ENCODE measurements at places on chromosomes 12 and 14. TPM values are rescaled to one million over a fixed set of nuclear protein-coding genes. Genes with fewer than 3 reads are reported as not detected.

The CMA1 gene
- 0.52 TPM for total RNA-seq

DNA sequence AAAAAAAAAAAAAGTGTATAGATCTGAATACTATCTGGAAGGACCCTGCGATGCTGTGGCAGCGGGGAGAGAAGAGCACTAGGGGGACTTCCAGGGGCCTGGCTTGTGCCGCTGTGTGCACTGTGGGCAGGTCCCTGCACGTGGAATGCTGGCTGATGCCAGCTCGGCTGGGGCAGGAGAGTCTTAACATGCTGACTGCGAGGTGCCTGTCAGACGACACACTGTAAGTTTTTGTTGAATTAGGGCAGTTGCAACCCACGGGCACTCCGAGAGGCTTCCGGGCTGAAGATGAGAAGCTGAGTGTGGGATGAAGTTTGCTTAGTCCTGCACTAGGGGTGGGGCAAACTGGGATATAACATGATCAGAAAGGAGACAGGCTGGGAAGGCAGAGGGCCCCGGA lies 10.7 kb downstream of the GLT1D1 start:
- H3K36me3 ChIP-seq = no peaks in the 10 kb centered on the region
- H3K4me1 ChIP-seq = no peaks in the 10 kb centered on the region
- DNase-seq = no peak
- H3K27me3 ChIP-seq = no peaks in the 10 kb centered on the region

DNA sequence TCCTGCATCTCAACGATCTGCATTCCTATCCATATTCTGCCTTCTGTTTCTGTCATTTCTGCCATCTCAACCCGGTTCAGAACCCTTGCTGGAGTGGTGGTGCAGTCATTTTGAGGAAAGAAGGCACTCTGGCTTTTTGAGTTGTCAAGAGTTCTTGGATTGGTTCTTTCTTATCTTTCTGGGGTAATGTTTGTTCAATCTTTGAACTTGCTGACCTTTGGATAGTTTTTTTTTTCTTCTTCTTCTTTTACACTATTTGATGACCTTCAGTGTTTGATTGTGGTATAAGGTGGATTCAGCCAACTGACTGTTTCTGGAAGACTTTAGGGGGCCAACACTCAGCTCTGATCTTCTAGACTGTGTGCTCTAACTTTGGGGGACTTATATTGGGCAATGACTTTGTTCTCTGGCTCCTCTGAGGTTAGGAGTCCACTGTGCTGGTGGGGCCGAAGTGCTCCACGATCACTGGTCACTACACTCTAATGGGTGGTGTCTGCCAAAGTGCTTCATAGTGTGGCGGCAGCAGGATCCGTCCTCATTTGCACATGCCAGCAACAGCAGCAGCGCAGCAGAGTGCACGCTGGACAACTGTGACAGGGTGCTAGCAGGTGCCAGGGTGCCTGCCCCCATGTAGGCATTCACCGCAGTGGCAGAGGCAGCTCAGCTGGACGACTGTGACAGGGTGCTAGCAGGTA lies 255.8 kb downstream of the FBXL14 start:
- no peak for DNase-seq
- H3K27ac ChIP-seq = no peak overlapping the region
- no peaks in the 10 kb centered on the region for H3K27me3 ChIP-seq
- H3K4me3 ChIP-seq = no peak overlapping the region

DNA sequence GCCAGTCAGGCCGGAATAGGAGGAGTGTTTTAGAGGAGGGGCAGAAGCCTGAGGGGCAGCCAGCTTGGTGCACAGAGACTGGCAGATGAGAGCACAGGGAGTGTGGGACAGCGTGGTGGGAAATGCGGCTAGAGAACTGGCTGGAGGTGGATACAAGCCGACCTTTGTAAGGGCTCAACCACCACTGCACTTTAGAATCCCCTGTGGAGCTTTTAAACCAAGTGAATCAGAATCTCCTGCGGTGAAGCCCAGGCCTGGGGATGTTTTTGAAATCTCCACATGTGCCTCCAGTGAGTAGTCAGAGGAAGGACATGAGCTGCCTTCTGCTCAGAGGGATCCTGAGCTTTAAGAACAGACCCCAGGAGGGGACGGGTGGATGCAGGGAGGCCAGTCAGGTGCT lies 10.9 kb upstream of the PCED1B start:
- no peak overlapping the region for H3K4me3 ChIP-seq
- no peaks in the 10 kb centered on the region for H3K4me1 ChIP-seq
- no peaks in the 10 kb centered on the region for H3K27me3 ChIP-seq
- H3K36me3 ChIP-seq = no peaks in the 10 kb centered on the region
- DNase-seq = no peak

The KLHDC1 gene
- 19.4 TPM for total RNA-seq

DNA sequence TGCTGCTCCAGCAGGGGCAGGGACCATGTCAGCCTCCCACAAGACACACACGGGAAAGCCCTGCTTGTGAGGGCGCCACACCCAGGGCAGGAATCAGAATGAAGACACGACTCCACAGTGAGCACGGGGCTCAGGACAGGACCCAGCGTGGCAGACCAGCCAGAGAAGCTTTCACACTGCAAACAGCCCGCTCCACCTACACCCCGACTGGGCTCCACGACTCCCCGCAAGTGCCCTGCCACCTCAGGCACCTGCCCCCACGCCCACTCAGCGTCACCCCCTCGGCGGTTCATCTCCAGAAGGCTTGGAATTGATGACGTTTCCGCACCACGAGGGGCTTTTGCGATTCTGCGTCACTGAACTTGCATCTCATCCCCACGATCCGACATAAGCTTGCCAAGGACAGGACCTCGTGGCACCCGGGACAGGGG lies 91.1 kb downstream of the FBXL14 start:
- H3K27ac ChIP-seq = no peak overlapping the region
- no peaks in the 10 kb centered on the region for H3K4me1 ChIP-seq
- no peaks in the 10 kb centered on the region for H3K36me3 ChIP-seq
- H3K27me3 ChIP-seq = no peaks in the 10 kb centered on the region
- DNase-seq = no peak

- DNase-seq = peak; percentile 78
- no peaks in the 10 kb centered on the region for H3K36me3 ChIP-seq
- peak overlapping the region; percentile 30 for H3K4me3 ChIP-seq
- no peaks in the 10 kb centered on the region for H3K27me3 ChIP-seq
These were observed 36.4 kb upstream of the STON2 start for GRCh38 chr14:81436296-81437138.

The SDR39U1 gene
- total RNA-seq = 46.0 TPM

DNA sequence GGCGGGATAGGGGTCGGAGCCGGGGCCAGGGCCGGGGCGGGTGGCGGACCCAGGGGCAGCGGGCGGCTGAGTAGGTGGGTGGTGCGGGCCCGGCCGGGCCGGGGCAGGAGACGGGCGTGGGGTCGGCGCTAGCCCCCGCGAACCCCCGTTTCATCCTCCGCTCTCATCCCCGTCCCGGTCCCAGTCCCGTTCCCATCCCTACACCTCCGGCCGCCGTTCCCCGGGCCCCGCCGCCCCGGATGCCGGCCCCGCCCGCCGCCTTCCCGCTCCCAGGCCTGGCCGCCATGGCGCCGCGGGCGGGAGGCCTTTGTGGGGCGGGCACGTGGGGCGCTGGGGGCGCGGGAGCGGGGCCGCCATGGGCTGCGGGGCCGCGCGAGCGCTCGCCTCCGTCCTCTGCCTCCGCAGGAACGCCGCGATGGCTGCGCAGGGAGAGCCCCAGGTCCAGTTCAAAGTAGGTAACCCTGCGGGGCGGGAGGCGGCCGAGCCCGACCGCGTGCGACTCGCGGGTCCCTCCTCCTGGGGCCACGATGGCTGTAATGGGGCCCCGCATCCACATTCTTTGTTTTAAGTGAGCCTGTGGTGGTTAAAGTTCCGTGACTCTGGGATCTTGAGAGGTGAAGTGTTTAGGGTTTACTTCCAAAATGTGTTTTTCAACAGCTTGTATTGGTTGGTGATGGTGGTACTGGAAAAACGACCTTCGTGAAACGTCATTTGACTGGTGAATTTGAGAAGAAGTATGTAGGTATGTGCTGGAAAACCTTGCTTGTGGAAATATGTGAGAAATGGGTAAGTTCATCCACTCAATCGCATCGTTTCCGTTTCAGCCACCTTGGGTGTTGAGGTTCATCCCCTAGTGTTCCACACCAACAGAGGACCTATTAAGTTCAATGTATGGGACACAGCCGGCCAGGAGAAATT lies 572 bp downstream of the RAN start:
- peak; percentile 56 for DNase-seq
- peaks cover 2% of the 10 kb centered on the region for H3K36me3 ChIP-seq
- peak overlapping the region; percentile 7 for H3K27ac ChIP-seq
- peaks cover 3% of the 10 kb centered on the region for H3K4me1 ChIP-seq
- peak overlapping the region; percentile 54 for H3K4me3 ChIP-seq

The KMT2D gene
- 97.4 TPM for total RNA-seq

- H3K4me1 ChIP-seq = no peaks in the 10 kb centered on the region
- no peaks in the 10 kb centered on the region for H3K27me3 ChIP-seq
- no peak overlapping the region for H3K27ac ChIP-seq
- H3K4me3 ChIP-seq = no peak overlapping the region
These were observed 18.4 kb downstream of the ATXN2 start for GRCh38 chr12:111580737-111581136.

The SDR9C7 gene
- not detected for total RNA-seq

The TMEM179 gene
- total RNA-seq = not detected

GRCh38 chr12:68119250-68119649 lies 40.3 kb downstream of the IFNG start:
- H3K27me3 ChIP-seq = no peaks in the 10 kb centered on the region
- H3K36me3 ChIP-seq = no peaks in the 10 kb centered on the region
- H3K4me3 ChIP-seq = no peak overlapping the region

DNA sequence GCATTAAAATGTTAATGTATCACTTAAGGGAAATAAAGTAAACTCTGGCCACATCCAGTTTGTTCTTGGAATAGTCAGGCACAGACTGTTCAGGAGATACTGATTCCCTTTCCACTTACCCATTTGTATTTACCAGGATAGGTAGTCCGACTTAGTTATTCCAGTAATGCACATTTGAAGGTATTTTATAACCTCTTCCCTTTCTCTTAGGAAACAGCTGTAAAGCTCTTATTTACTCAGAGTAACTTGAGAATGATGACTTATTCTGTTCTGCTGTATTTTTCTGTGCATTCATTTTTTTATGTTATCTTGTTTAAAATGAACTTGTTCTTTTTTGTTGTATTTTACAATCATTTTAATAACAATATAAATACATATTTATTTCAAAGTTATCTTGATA lies 78.0 kb downstream of the METTL25 start:
- H3K4me1 ChIP-seq = no peaks in the 10 kb centered on the region
- DNase-seq = no peak
- H3K27ac ChIP-seq = no peak overlapping the region
- no peaks in the 10 kb centered on the region for H3K36me3 ChIP-seq
- no peak overlapping the region for H3K4me3 ChIP-seq

DNA sequence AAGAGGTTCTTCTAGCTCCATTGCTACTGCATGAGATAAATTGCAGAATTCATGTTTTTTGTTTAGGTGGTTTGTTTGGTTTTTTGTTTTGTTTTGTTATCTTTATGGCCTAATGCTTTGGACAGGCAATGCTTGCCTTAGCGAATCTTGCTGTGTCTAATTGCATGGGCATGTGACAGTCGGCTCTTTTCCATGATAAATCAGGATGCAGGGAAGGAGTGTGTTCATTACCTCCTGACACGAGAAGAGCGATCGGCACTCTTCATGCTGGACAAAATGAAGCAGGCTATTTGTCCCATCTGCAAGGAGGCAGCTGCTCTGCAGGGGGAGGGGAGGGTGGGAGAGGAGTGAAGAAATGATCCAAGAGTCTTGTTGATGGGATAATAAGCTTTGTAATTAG lies 6.5 kb downstream of the CCDC60 start:
- H3K27ac ChIP-seq = no peak overlapping the region
- H3K4me3 ChIP-seq = no peak overlapping the region
- no peaks in the 10 kb centered on the region for H3K36me3 ChIP-seq
- no peak for DNase-seq
- H3K27me3 ChIP-seq = no peaks in the 10 kb centered on the region

DNA sequence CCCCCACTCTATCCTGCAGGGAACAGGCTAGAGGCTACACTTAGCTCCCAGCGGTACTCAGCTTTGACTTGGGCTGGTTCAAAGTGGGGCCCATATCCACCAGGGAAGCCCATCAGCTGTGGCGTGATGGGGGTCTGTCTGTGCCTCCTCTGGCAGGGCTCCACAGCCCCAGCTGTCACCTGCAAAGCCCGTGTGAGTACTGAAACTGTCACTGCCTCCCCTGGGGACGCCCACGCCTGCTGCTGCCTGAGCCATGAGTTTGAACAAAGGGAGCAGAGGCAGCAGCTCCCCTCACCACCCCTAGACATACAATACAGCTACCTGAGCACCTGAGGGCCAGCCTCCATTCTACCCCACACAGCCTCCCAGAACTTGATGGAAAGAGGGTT lies 5.0 kb downstream of the REM2 start:
- no peaks in the 10 kb centered on the region for H3K27me3 ChIP-seq
- H3K36me3 ChIP-seq = no peaks in the 10 kb centered on the region
- no peak overlapping the region for H3K27ac ChIP-seq
- peak; percentile 69 for DNase-seq
- no peak overlapping the region for H3K4me3 ChIP-seq

The CLEC14A gene
- total RNA-seq = 36.8 TPM

DNA sequence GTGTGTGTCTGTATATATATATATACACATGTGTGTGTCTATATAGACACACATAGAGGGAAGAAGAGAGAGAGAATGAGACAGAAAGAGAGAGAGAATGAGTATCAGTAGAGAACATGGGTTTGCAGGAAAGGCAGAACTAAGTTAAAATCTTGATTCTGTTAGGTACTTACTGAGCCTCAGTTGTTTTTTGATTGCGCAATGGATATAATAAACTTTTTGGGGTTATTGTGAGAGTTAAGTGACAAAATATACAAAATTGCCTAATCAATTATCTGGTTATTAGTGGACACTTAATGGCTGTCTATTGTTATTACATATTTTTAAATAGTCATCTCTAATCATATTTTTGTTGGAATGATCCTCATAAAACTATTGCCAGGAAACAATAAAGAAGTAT lies 169.0 kb downstream of the ETNK1 start:
- H3K27ac ChIP-seq = no peak overlapping the region
- H3K36me3 ChIP-seq = no peaks in the 10 kb centered on the region
- no peak overlapping the region for H3K4me3 ChIP-seq
- H3K4me1 ChIP-seq = no peaks in the 10 kb centered on the region

The MYO1A gene
- total RNA-seq = 0.58 TPM

DNA sequence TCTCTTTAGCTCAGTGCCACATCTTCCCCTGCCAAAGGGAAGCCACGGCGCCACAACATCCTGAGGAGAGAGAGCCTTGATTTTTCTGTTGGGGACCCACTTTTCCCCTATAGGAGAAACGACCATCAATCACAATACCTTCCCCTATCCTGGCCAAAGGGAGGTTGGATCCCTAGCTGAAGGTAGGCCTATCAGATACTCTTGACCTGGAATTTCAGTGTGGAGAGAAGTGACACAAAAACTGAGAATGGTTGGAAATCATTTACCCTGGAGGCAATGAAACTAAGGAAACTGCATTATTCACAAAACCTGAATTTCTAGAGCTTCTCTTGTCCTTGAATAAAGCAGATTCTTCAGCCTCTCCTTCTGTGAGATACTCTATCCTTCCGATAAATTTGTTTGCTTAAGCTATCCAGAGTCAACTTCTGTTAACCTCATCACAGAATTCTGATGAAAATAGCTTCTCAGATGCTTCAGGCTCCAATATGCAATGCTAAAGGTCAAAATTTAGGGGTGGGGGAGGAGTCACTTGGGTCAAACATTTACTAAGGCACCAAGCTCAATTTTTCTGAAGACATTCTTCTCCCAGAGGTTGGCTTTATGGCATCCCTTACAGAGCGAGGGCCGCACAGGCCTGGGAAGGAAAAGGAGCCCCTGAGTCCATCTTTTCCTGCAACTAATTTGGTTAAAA lies 27.0 kb upstream of the DUSP6 start:
- peak overlapping the region; percentile 20 for H3K27ac ChIP-seq
- no peak overlapping the region for H3K4me3 ChIP-seq
- H3K27me3 ChIP-seq = no peaks in the 10 kb centered on the region
